ENCODE measurements at places on chromosomes 2 and 18. TPM values are rescaled to one million over a fixed set of nuclear protein-coding genes. Genes with fewer than 3 reads are reported as not detected.

Gene APLF
- total RNA-seq: 10.2 TPM

DNA sequence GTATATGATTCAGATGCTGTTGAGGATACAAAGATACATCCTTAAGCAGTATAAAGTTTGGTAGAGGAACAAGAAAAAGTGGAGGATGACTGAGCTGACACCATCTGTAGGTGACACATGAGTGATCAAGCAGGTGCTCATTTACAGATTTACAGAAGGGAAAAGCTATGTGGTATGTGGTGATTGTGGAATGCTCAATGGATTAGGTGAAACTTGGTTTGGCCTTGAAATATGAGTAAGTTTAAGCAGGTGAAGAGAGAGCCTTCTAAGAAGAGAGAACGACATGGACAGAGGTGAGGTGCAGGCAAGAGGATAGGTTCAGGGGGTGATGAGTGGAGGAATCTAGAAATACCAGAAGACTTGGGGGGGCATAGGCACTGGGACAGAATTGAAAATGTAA lies 5.9 kb downstream of the ASXL3 start:
- DNase-seq: no peak

DNA sequence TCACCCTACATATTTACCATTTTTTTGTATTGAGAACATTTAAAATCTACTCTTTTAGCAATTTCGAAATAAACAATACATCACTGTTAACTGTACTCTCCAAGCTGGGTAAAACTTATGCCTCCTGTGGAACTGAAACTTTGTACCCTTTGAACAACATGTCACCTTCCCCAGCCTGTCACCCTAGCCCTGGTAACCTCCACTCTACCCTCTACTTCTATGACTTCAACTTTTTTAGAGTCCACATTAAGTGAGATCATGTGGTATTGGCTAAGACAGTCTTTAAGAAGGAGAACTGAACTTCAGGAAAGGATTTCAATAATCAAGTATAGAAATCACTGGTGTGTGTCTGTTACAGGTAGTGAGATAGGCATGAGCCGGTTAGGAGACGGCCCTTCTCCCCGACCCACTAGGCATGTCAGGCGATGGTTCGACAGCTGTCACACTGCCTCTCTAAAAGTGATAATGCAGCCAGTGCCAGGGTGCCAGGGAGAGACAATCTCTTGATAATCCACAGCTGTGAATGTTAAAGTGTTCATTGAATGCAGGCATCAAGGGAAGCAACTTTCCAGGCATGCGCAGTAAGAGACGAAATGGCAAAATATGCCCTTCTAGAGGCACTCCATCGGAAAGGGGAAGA lies 74.6 kb upstream of the RNF152 start:
- DNase-seq: no peak

DNA sequence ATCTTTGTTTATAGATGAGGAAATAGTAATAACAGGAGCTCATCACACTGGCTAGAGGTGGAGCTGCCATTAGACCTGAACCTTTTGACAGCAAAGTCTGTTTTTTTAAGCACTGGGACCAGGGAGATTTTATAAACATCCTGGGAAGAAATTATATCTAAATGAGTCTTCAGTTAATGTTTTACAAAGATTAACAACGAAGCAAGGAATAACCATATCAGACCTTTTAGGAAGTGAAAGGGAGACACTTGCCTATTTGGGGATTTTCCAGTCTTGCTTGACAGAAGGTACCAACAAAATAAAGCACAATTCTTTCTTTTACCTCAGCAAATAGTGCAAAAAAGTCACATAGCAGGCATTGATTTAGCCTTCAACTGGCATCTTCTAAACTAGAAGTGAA lies 777.0 kb downstream of the CPS1 start:
- no peak for DNase-seq

DNA sequence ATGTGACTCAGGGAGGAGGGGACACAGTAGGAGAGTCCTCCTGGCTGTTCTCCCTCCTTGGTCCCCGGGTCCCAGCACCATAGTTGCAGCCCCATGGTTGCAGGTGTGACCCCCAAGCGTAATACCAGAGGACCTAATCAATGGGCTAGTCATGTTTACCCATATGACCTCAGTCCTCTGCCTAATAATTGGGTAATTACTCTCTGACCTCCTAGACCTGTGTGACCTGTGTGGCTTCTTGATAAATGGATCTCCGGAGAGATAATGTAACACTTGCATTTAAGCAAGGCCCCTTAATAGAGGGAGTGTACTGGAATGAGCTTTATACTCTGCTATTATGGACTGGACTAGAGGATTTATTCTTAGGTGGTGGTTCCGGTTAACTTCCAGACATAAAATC lies 32.2 kb upstream of the GMCL1 start:
- DNase-seq: no peak

- no peak for DNase-seq
Observed at GRCh38 chr2:224983712-224984554, 58.3 kb downstream of the DOCK10 start.

Measured in thyroid gland (tissue), 4 donors.